ENCODE measurements at places on chromosomes 4 and X.

DNA sequence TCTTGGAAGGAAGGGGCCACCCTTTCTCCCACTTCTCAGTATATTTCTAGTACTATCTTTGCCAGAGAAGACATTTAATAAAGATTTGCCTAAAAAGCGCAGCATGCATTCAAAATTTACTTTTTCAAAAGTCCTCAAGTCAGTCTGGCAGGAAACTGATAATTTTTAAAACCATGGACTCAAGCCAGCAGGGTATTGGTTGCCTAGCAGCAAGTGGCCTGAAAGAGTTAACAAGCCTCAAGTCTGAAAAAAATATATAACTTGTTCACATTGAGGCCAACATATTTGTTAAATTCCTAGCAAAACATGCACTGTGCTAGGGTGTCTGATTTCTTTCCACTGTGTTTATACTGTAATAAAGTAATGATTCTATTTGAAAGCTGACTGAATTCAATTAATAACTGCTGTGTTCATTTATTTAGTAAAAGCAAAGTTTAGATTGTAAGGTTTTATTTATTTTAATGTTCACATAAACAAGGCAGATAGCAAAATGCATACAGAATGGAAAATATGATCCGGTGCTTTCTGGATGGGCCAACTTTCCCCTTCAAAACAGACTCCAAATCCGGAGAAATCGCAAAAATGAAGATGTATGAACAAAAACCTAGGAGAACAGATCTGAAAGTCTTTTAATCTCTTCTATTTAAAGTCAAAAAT, 218.5 kb upstream of the FGF13 start:
- no peak for DNase-seq

DNA sequence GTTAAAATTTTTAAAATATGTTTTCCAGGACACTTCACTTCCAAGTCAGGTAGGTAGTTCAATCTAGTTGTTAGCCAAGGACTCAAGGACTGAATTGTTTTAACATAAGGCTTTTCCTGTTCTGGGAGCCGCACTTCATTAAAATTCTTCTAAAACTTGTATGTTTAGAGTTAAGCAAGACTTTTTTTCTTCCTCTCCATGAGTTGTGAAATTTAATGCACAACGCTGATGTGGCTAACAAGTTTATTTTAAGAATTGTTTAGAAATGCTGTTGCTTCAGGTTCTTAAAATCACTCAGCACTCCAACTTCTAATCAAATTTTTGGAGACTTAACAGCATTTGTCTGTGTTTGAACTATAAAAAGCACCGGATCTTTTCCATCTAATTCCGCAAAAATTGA, 49.7 kb downstream of the XIAP start:
- DNase-seq, result no peak

GRCh38 chr4:118905566-118905965, 16.9 kb downstream of the SYNPO2 start:
- no peak for DNase-seq

DNA sequence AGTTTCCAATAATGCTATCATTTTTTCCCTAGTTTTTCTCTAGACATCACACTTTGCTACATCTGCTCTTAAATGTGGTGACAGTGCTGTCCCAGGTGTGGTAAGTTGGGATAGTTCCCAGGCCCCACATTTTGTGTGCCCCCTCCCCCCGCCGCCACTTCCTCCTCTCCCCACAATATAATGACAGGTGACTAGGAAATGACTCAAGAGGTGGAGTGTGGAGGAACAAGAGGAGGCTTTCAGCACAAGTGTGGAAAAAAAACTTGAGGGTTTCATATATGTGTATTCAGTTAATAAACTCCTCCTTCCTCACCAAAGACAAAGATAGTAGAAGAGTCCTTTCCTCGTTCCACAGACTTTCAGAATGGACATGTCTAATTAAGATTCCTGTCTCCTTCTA, 18.3 kb upstream of the IL21 start:
- no peak for DNase-seq

DNA sequence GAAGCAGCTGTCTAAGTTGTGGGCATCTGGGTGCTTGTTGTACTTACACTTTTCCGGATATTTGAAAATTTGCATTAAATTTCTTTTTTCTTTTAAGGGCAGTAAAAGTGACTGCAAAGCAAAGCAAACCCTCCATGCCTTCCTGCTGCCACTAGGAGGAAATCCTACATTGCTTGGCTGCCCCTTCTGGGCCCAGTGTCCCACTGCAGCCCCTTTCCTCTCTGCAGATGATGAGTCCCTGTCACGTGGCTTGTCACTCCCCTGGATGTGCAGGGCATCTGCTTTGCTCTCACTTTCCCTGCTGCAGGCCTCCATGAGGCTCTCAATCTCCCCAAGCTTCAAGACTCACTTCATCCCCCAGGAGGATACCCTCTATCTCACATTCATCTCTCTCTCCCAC, 12.7 kb downstream of the TSR2 start:
- no peak for DNase-seq

DNA sequence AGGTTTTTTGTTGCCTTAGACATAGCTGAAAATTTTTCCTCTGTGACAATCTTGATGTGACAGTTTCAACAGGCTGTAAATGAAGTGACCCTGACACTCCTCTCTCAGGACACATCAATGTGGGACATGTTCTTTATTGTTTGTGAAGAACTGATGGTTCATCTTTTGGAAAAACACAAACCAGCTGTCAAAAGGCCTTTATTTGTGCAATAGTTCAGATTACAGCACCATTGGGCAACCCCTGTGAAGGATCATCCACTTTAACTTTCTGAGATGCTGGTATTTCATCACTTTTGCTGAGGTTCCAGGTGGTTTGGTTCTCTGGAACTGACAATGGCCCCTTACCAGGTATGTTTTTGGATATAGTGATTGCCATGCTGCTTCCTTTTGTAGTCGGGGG, 40.3 kb downstream of the OSTC start:
- DNase-seq, result no peak

DNA sequence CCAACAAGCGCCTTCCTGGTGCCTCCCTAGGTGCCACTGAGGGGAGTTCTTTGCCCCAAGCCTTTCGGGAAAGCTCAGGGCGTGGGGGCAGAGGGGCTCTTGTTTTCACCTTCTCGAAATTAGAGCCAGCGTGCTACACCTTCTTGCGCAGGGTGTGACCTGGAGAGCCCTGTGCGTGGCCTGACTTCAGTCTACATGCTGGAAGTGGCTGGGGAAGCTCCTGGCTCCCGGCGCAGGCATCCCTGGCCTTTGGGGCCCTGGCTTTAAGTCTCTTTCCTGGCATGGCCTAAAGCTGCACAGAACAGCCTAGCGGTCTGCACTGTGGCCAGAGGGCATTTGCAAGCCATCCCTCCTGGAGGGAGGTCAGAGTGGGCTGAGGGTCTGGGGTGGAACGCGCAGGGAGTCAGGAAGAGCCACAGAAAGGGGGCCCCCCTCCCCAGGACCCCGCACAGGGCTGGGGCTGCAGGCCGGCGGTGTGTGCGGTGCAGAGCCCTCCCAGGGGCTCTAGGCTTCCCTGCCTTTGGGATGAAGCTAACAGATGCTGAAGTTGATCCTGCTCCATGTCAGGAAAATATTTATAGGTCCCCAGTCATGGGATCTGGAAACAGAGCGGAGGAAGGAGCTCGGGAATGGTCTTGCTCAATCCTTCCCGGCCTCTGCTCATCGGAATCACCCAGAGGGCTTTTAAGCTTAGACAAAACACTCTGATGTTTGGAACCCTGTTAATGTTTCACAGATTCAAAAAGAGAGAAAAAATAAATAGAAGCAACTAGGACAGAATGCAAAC, 781 bp upstream of the SPON2 start:
- DNase-seq, result no peak

Data from putamen (tissue), 1 donor.